T-helper 17 cell (primary cell): ENCODE measurements at places on chromosomes 16 and 17.

- DNase-seq = no peak
Measured at GRCh38 chr16:88881007-88881615, 14.7 kb upstream of the PABPN1L start.

DNA sequence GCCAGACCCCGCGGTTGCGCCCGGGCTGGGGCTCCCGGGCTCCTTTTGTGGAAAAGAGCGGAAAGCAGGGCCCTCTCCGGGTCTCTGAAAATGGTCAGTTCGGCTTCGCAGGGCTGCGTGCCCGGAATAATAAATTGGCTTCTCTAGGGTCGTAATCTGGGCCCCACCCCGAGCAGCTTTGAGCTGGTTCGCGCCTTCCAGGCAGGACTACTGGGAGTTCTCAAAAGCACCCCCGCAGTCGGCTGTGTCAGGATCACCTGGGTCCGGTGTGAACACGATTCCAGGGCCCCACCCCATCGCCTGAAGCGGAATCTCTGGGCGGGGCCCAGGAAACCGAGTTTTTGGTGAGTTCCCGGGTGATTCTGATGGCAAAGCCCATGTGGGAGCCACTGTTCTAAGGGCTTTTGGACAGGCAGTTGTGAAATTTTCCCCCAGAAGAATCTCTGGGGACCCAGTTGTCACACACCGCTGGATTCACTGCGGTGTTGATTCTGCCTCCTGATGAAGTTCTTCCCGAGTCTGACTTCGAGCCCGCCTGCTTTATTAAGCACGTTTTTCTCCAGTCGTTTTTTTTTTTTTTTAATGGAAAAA, 77.0 kb downstream of the MRC2 start:
- no peak for DNase-seq

- peak; percentile 46 for DNase-seq
Measured at GRCh38 chr16:569445-570254, at the start of gene PIGQ. PIGQ (plus strand) TSS chr16:569968; CDS start chr16:574075, 4,107 bp downstream.

DNA sequence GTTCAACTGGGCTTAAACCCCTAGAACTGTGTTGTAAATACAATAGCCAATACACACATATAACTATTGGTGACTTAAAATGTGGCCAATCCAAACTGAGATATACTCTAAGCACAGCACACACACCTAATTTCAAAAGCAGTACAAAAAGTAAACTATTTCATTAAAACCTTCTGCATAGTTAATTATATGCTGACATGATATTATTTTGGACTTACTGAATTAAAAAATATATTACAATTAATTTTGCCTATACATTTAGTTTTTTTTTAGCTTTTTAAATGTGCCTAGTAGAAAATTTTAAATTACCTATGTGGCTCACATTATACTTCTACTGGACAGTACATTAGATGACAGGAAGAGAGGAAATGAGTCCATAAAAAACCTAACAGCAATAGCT, 21.5 kb downstream of the MED13 start:
- DNase-seq = no peak

GRCh38 chr17:57853695-57854094, 3.9 kb upstream of the MRPS23 start:
- no peak for DNase-seq

- no peak for DNase-seq
Measured at GRCh38 chr16:318628-319027, 33.9 kb downstream of the AXIN1 start.

- DNase-seq = no peak
Measured at GRCh38 chr16:75218256-75219076, at the start of gene CTRB1. CTRB1 (plus strand) TSS chr16:75218988; CDS start chr16:75219008, 20 bp downstream.

- DNase-seq = no peak
Measured at GRCh38 chr16:84029297-84030047, 13.1 kb downstream of the SLC38A8 start.

DNA sequence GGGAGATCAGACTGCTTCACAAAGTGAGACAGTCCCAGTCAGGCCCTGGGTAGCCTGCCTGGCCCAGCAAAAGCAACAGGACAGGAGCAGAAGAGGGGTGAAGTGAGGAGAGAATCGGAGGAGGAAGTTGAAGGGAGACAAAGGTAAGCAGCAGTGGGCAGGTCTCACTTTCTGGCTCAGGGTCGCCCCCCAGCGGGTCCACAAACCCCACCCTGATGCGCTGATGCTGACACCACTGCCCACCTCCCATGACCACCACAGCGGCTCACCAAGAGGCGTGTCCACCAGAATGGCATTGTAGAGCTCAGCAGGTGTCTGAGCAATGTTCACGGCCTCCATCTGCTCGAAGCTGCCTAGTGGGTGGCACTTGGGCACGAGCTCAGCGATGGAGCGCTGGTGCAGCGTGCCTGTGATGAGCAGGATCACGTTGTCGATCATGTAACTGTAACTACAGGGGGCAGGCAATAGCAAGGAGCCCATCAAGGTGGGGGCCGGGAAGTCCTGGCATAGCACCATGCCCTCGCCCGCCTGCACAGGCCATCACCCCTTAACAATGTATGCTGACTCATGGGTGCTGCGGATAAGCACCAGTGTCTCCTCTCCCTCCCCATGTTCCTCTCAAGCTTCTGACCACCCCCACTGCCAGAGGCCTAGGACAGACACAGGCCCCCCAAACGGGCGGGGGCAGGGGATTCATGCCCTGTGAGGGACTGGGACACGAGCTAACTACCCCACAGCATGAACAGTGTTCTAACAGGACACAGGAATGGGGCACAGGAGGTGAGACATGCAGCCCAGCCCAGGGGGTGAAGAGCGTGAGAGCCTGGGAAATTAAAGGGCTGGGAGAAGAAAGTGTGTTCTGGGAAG, 13.6 kb downstream of the HSD11B2 start:
- DNase-seq = no peak

GRCh38 chr17:14072881-14073280, 3.6 kb downstream of the COX10 start:
- DNase-seq = no peak

DNA sequence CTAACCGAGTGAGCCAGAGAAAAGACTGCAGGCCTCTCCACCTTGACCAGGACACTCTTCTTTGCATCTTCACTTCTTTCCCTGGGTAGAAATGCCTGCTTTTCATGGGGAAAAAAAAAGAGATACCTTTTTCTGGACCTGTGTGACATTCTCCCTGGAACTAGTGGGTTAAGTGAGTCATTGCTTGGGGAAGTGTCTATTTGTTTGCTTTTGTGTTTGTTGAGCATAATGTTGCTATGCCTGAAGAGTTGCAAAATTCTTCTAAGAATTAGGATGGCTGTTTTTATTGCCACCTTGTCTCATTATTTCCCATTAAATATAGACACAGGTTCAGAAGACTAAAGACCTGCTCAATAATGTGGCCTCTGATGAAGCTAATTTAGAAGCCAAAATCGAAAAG, 18.8 kb downstream of the CLUAP1 start:
- DNase-seq = no peak

DNA sequence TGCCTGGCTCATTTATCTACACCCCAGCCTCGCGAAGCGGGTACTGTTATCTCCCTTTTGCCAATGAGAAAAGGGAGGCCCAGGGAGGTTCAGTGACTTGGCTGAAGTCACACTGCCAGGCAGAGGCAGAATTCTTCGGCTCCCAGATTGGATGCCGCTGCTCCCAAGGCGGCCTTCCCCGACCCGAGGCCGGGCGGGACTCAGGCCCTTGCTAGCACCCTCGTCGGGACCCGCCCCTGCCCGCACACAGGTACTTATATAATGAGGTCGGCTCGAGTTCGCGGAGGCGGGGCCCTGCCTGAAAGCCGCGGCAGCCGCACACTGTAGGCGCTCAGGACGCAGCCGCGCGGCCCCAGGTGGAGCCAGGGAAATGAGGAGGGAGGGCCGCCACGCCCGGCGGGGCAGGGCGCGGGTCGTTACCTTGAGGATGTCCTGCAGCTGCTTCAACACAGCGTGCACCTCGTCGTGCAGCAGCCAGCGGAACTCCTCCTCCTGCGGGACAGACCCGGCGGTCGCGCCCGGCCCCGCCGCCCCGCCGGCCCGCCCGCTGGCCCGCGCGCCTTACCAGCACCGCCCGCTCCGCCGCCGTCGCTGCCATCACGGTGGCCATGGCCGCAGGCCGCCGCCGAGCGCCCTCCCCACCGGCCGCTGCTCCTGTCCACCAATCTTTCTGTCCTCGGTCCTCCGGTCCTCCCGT, at the start of gene ROGDI:
TSS of gene ROGDI (minus strand) at position 672 of the 697 bp plus-strand sequence. CDS start at position 610, 62 bp downstream.
- DNase-seq = peak; percentile 87

GRCh38 chr17:31499771-31500554, 108.5 kb downstream of the RAB11FIP4 start:
- no peak for DNase-seq

DNA sequence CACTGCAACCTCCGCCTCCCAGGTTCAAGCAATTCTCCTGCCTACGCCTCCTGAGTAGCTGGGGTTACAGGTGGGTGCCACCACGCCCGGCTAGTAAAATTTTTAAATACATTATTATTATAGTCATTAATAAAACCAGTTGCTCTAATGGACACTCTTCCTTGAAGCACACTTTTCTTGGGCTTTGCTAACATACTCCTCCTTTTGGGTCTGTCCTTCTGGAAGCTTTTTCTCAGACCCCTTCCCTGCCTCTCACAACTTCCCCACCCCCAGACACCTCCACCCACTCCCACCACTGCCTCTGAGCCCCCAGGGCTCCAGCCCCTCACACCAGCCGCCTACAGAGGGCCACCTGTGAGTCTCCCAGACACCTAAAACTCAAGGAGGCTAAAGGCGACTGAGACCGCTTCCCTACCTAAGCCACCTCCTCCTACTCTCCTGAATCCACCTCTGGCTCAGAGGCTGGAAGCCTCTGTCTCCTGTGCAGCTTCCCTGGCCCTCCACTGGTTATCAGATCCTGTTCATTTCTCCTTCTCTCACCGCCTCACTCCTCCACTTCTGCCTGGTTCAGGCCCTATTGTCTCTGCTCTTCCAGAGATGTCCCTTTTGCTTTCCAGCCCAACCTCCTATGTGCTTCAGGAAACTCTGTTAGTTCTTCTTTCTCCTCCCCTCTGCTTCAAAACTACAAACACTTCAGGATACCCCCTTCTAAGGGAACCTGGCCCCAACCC, 2.1 kb upstream of the CUEDC1 start:
- DNase-seq = no peak

GRCh38 chr17:11928436-11928835, 68.8 kb downstream of the ZNF18 start:
- DNase-seq = no peak

DNA sequence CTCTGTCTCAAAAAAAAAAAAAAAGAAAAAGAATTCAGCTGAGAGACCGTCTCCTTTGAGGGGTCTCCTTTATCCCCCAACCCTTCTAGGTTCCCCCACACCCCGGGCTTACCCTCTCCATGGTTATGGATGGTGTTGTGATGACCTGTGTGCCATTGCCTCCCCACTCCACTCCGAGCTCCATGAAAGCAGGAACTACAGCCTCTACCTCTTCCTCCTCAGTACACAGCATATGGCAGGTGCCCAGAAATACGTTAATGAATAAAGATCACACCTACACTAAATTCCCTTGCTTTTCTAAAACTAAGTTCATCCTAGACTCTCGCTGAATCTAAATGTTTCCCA, 17.2 kb downstream of the COPRS start:
- no peak for DNase-seq
